ENCODE measurements at places on chromosomes 6 and 20.

- H3K36me3 ChIP-seq = no peaks in the 10 kb centered on the region
- H3K27me3 ChIP-seq = no peaks in the 10 kb centered on the region
- H3K27ac ChIP-seq = no peak overlapping the region
These were observed 34.0 kb downstream of the HLA-F start for GRCh38 chr6:29757282-29757681.

DNA sequence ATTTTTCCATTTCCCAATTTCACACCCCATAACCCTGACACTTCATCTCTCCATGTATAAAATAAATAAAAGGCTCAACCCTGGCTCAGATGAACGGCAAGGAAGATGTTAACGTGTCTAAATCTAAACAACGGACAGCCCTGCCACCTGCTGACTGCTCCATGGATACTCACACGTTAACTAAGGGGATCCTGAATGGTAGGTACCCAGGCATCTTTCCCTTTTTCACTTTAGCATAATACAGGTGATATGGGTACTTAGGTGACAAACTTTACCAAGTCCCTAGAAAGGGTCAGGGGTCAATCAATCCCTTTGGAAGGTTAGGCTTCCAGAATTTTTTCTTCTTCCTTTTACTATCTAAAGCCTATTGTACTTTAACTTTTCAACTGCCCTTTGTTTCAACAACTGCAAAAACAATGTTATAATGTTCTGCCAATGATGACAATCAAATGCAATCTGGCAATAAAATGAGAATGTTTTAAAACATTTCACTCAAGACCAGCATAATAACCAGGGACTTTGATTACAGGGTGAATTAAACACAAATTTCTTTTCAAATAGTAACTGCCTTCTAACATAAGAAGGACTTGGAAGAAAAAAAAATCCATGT, 52.4 kb upstream of the IPCEF1 start:
- no peak for DNase-seq
- H3K36me3 ChIP-seq = no peaks in the 10 kb centered on the region
- H3K27ac ChIP-seq = no peak overlapping the region
- no peaks in the 10 kb centered on the region for H3K27me3 ChIP-seq

GRCh38 chr6:108966855-108967755, 118.9 kb downstream of the ARMC2 start:
- H3K4me3 ChIP-seq = no peak overlapping the region
- H3K27me3 ChIP-seq = no peaks in the 10 kb centered on the region
- H3K4me1 ChIP-seq = no peaks in the 10 kb centered on the region

DNA sequence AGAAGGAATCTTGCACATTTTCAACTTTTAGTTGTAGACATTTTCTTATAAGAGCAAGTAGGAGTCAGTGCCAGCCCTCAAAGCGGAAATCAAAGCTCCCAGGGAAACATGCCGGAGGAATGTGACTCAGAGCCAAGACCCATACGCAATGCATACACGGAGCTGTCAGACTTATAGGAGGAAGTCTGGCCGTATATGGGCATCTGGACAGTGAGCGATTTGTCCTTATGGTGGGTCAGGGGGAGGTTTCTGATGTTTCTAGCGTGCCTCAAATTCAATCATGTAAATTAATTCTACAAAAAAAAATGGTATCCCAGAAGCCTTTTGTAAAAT, 3.6 kb upstream of the CCN2 start:
- peak; percentile 68 for DNase-seq
- H3K27me3 ChIP-seq = no peaks in the 10 kb centered on the region
- peak overlapping the region; percentile 57 for H3K27ac ChIP-seq
- H3K36me3 ChIP-seq = no peaks in the 10 kb centered on the region
- H3K4me1 ChIP-seq = no peaks in the 10 kb centered on the region

DNA sequence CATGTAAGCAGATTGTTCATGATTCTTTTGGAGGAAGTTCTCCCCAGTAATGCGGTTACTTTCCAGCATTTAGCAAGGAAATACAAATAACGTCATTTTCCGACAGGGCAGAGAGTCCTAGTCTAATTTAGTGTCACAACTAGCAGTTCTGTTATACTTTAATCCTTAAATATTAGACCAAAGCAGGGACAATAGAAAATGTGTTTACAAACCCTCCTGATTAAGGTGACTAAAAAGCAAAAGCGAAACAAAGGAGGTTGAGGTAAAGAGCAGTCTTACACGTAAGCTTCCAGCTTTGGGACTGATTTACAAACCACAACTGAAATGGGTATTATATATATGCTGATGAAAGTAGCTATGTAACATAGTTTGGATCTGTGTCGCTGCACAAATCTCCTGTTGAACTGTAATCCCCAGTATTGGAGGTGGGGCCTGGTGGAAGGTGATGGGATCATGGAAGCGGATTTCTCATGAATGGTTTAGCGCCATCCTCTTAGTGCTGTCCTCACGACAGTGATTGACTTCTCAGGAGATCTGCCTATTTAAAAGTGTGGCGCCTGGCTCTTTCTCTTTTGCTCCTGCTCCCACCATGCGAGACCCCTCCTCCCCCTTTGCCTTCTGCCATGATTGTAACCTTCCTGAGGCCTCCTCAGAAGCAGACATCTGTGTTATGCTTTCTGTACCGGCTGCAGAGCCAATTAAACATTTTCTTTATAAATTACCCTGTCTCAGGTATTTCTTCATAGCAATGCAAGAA, 81.9 kb downstream of the PLCB1 start:
- H3K27me3 ChIP-seq = no peaks in the 10 kb centered on the region
- H3K4me1 ChIP-seq = no peaks in the 10 kb centered on the region
- no peak overlapping the region for H3K4me3 ChIP-seq
- DNase-seq = no peak
- no peak overlapping the region for H3K27ac ChIP-seq
- H3K36me3 ChIP-seq = no peaks in the 10 kb centered on the region

- H3K4me3 ChIP-seq = no peak overlapping the region
- H3K4me1 ChIP-seq = no peaks in the 10 kb centered on the region
- no peaks in the 10 kb centered on the region for H3K36me3 ChIP-seq
- H3K27me3 ChIP-seq = no peaks in the 10 kb centered on the region
- DNase-seq = no peak
These were observed 149.5 kb upstream of the RPS6KA2 start for GRCh38 chr6:166776571-166776970.

- H3K27me3 ChIP-seq = no peaks in the 10 kb centered on the region
- H3K4me3 ChIP-seq = no peak overlapping the region
- no peak for DNase-seq
- H3K27ac ChIP-seq = no peak overlapping the region
- no peaks in the 10 kb centered on the region for H3K4me1 ChIP-seq
These were observed 51.6 kb upstream of the FAM184A start for GRCh38 chr6:119129968-119130484.

GRCh38 chr6:76861403-76861802, 601.9 kb downstream of the HTR1B start:
- H3K4me1 ChIP-seq = no peaks in the 10 kb centered on the region
- no peak for DNase-seq
- H3K27me3 ChIP-seq = no peaks in the 10 kb centered on the region
- H3K27ac ChIP-seq = no peak overlapping the region

Data from breast epithelium (tissue), 4 donors.